ENCODE measurements at places on chromosomes 2 and 18.

GRCh38 chr2:98869272-98869641 is 66.8 kb downstream of the CRACDL start:
- DNase-seq, result no peak

GRCh38 chr2:236720974-236721540 is 151.4 kb downstream of the ACKR3 start:
- no peak for DNase-seq

- no peak for DNase-seq
Observed at GRCh38 chr2:168830958-168831357, 28.5 kb downstream of the NOSTRIN start.

DNA sequence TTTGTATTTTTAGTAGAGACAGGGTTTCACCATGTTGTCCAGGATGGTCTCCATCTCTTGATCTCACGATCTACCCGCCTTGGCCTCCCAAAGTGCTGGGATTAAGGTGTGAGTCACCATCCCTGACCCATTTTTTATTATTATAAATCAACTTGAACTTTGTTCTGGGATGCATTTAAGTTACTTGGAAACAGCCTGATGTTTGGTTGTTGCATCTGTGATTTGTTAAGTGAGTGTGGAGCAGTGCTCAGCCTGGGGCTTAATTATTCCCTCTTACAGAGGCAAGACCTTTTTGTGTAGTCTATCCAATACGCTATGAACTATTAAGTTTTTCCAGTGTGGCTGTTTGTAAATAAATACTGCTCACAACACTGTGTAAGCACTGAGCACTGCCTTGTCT is 32.6 kb downstream of the MTA3 start:
- no peak for DNase-seq
